Heart left ventricle (tissue), 16 donors: ENCODE measurements at places on chromosomes 11 and 22.

GRCh38 chr22:35353318-35353717, 27.6 kb upstream of the HMOX1 start:
- H3K4me3 ChIP-seq, result no peak overlapping the region
- peaks cover 12% of the 10 kb centered on the region for H3K4me1 ChIP-seq
- H3K27me3 ChIP-seq, result no peaks in the 10 kb centered on the region
- DNase-seq, result peak; percentile 59

GRCh38 chr11:130330101-130330684, 15.5 kb upstream of the ZBTB44 start:
- no peak overlapping the region for H3K27ac ChIP-seq
- no peaks in the 10 kb centered on the region for H3K27me3 ChIP-seq
- H3K4me1 ChIP-seq, result no peaks in the 10 kb centered on the region
- no peak overlapping the region for H3K4me3 ChIP-seq
- no peak for DNase-seq
- H3K36me3 ChIP-seq, result no peaks in the 10 kb centered on the region

DNA sequence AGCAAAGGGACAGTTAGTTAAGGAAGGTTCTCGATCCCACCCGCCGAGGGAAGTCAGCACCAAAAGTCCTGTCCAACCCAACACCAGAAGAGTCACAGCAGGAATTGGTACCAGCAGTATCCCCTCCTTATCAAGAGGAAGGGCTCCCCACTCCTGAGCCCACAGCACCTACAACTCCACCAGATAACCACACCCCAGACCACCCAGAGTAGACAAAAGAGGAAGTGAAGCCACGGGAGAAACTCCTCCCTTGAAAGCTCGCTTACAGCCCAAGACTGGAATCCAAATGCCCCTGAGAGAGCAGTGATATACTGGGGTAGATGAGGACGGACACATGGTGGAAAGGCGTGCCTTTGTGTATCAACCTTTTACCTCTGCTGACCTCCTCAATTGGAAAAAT, 7.3 kb upstream of the CD5 start:
- no peak overlapping the region for H3K4me3 ChIP-seq
- no peaks in the 10 kb centered on the region for H3K27me3 ChIP-seq
- no peaks in the 10 kb centered on the region for H3K4me1 ChIP-seq
- DNase-seq, result no peak

DNA sequence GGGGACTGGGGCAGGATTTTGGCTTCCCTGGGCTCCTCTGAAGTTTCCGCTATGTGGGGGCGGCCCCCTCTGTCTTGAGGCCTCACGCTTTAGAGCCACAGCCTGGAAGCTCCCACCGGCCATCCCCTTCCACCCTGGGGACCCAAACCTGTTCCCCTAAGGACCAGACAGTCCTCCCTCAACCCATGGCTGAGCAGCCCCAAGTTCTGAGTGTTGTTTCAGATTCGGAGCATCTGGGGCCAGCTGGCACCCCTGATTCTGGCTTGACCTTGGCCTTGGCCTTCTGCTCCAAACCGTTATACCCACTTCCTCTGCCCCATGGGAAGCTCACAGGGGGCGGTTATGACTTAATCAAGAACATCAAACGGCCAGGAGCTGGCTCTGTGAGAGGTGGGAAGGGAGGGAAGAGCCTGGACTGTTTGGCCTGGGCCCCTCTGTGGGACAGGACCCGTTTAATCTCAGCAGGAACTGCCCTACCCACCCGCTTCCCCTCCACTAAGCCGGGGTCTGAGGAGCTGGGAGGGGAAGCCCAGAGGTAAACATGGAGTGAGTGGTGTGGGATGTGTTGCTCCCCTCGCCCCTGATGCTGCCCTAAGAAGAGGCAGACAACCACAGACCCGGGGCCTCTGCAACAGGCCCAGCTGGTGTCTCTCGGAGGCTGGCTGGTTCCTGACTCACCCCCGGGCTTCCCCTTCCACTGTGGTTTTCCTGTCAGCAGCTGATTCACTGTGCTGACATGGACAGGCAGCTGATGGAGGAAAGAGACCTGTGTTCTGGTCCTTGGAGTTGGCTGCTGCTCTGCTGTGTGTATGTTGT, 3.4 kb downstream of the CD82 start:
- peak; percentile 83 for DNase-seq
- peaks cover 76% of the 10 kb centered on the region for H3K4me1 ChIP-seq
- H3K4me3 ChIP-seq, result no peak overlapping the region
- no peaks in the 10 kb centered on the region for H3K36me3 ChIP-seq

DNA sequence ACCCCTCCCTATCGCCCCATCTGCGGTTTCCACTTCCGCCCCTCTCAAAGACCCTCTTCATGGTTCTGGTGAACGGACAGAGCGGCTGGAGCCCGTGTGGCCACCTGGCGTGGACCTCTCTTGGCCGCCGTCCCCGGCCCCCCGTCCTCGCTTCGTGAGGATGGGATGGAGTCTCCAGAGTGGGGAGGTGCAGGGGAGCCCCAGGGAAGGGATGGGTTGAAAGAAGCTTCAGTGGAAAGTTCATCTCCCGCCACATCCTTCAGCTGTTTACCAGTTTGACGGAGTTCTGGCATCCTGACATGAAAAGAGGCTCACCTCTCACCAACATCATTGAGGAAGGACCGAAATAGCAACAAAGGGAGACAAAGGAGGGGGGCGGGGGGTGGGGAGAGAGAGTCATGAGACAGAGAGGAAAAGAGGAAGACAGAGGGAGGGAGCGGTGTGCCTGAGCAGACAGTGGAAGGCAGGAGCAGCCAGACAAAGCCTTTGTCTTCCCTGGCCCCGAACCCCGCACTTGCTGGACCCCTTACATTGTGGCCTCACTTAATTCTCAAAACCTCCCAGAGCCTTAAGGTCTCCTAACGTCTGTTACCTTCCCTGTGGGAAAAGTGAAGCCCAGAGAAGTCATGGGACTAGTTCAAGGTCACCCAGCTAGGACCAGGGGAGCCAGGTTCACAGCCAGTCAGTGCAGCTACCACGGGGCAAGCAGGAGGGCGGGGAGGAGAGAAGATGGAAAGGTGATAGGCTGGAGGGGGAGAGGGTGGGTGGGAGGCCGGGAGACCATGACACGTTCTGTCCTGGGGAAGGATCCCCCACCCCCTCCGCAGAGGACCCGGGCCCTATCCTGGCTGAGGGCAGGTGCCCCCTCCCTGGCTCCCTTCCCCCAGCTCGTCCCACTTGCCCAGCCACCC, 54.9 kb downstream of the CD6 start:
- H3K4me3 ChIP-seq, result no peak overlapping the region
- no peaks in the 10 kb centered on the region for H3K36me3 ChIP-seq
- peaks cover 7% of the 10 kb centered on the region for H3K4me1 ChIP-seq
- DNase-seq, result no peak

GRCh38 chr11:72431846-72432245, 2.5 kb downstream of the CLPB start:
- no peak for DNase-seq
- no peaks in the 10 kb centered on the region for H3K36me3 ChIP-seq
- no peak overlapping the region for H3K4me3 ChIP-seq
- H3K27me3 ChIP-seq, result no peaks in the 10 kb centered on the region
- peaks cover 44% of the 10 kb centered on the region for H3K4me1 ChIP-seq

DNA sequence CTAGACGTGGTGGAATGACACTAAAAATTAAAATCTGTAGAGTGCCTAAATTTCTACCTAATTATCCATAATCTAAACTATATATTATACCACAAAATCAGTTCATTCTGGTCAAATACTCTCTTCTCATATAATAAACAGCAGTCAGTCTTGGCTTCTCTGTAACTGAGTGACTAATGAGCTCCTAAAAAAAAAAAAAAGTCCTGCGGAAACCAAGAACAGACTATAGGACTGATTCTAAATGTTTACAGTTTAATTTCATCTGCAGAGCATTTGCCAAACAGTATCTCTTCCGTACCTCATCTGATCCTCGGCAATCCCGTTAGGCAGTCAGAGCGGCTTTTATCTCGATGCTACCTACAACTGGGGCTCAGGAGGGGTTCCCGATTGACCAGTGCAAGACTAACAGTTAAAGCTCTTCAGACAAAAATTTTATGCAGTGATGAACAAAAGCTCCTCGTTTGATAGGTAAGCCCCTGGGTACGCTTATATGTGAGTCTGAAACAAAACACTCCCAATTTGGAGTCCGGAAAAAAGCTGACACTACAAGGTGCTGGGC, 686 bp downstream of the KIF18A start:
- H3K27me3 ChIP-seq, result no peaks in the 10 kb centered on the region
- no peak for DNase-seq
- no peaks in the 10 kb centered on the region for H3K36me3 ChIP-seq
- H3K4me3 ChIP-seq, result peak overlapping the region; percentile 50
- H3K4me1 ChIP-seq, result peaks cover 36% of the 10 kb centered on the region

GRCh38 chr11:134555510-134555909, 143.5 kb upstream of the B3GAT1 start:
- H3K27ac ChIP-seq, result no peak overlapping the region
- H3K4me3 ChIP-seq, result no peak overlapping the region

DNA sequence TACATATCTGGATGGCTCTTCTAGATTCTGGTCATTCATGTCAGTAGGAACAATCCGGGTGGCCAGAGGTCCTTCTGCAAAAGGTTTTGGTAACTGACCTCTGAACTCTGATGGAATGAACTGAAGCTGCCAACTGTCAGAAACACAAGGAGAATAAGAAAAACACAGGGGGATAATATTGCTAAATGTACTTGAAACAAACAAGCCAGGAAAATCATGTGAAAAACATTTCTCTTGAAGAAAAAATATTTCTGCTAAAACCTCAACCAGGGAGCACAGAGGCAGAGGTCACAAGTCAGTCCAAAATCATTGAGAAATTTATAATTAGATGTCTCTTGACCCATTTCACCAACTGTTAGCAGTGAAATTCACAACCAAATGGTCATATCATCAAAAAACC, 35.2 kb downstream of the ALG9 start:
- no peak for DNase-seq
- no peaks in the 10 kb centered on the region for H3K4me1 ChIP-seq
- H3K36me3 ChIP-seq, result peaks cover 90% of the 10 kb centered on the region
- no peaks in the 10 kb centered on the region for H3K27me3 ChIP-seq
- H3K27ac ChIP-seq, result no peak overlapping the region
- H3K4me3 ChIP-seq, result no peak overlapping the region
